ENCODE measurements at places on chromosomes 1 and 21. TPM values are rescaled to one million over a fixed set of nuclear protein-coding genes. Genes with fewer than 3 reads are reported as not detected.
A peak's percentile ranks its signal among the peaks of the same experiment; 100 is the strongest.

INKA2 gene
- polyA plus RNA-seq, result 2.3 TPM

RAB13 gene
- polyA plus RNA-seq, result 190 TPM

FCN3 gene
- 2.5 TPM for polyA plus RNA-seq

NPHS2 gene
- not detected for polyA plus RNA-seq

CYP2J2 gene
- polyA plus RNA-seq, result 0.18 TPM

S100A12 gene
- 0.80 TPM for polyA plus RNA-seq

LCE3D gene
- polyA plus RNA-seq, result not detected

SEC16B gene
- 2.9 TPM for polyA plus RNA-seq

CDC42BPA gene
- polyA plus RNA-seq, result 11.1 TPM

KLHL20 gene
- 15.6 TPM for polyA plus RNA-seq

DNA sequence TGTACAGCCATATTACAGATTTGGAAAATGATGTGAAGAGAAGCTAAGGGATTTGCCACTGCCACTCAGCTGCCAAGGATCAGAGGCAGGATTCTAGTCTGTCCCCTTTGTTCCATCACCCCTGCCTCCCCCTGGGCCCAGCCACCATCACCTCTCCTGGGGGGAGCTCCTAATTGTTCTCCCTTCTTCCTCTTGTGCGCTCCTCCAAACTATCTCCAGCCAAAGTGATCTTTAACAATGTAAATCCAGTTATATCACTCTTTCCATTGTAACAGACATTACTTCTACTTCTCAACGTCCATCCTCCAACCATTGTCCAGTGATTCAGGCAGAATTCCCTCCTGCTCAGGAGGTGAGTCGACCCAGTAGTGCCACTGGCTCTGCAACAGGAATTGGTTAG, 164.1 kb downstream of the PLPP3 start:
- no peaks in the 10 kb centered on the region for H3K36me3 ChIP-seq
- no peak for DNase-seq
- no peaks in the 10 kb centered on the region for H3K27me3 ChIP-seq

- H3K27ac ChIP-seq, result no peak overlapping the region
- H3K4me3 ChIP-seq, result no peak overlapping the region
- H3K4me1 ChIP-seq, result no peaks in the 10 kb centered on the region
- DNase-seq, result no peak
Observed at GRCh38 chr1:31891280-31891679, 46.9 kb downstream of the PTP4A2 start.

- H3K36me3 ChIP-seq, result no peaks in the 10 kb centered on the region
- DNase-seq, result no peak
- no peaks in the 10 kb centered on the region for H3K27me3 ChIP-seq
- H3K27ac ChIP-seq, result no peak overlapping the region
- no peaks in the 10 kb centered on the region for H3K4me1 ChIP-seq
Observed at GRCh38 chr1:49306507-49307070, 529.9 kb upstream of the BEND5 start.

- H3K4me3 ChIP-seq, result no peak overlapping the region
- DNase-seq, result no peak
- H3K27me3 ChIP-seq, result no peaks in the 10 kb centered on the region
Observed at GRCh38 chr1:234915924-234916675, 212.5 kb downstream of the TOMM20 start.

GRCh38 chr1:107439567-107439966, 298.7 kb downstream of the NTNG1 start:
- DNase-seq, result no peak
- H3K4me1 ChIP-seq, result no peaks in the 10 kb centered on the region
- H3K4me3 ChIP-seq, result no peak overlapping the region
- H3K36me3 ChIP-seq, result no peaks in the 10 kb centered on the region
- H3K27me3 ChIP-seq, result no peaks in the 10 kb centered on the region
- no peak overlapping the region for H3K27ac ChIP-seq

DNA sequence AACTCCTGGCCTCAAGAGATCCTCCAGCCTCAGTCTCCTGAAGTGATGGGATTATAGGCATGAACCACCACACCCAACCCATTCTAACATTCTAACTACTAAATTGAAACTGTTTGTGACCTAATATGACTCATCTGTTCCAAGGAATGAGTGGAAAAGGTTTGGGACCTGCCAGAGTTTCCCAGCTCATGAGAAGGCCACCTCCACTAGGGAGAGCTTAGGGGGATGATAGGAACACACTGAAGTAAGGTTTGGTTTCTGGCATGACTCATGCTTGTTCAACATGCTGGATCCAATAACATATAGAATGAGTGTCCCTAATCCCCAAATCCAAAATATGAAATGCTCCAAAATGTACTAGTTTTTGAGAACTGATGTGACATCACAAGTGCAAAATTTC, 18.9 kb upstream of the SCAF4 start:
- H3K27ac ChIP-seq, result no peak overlapping the region
- H3K36me3 ChIP-seq, result no peaks in the 10 kb centered on the region
- H3K27me3 ChIP-seq, result no peaks in the 10 kb centered on the region

- H3K4me1 ChIP-seq, result no peaks in the 10 kb centered on the region
- no peaks in the 10 kb centered on the region for H3K27me3 ChIP-seq
- H3K27ac ChIP-seq, result no peak overlapping the region
- no peak for DNase-seq
- no peak overlapping the region for H3K4me3 ChIP-seq
Observed at GRCh38 chr1:34268311-34268954, 91.7 kb downstream of the C1orf94 start.

GRCh38 chr1:111948209-111949171, 41.0 kb downstream of the KCND3 start:
- no peak overlapping the region for H3K4me3 ChIP-seq
- H3K4me1 ChIP-seq, result no peaks in the 10 kb centered on the region
- no peaks in the 10 kb centered on the region for H3K27me3 ChIP-seq
- no peaks in the 10 kb centered on the region for H3K36me3 ChIP-seq

GRCh38 chr1:205512059-205513045, 7.9 kb downstream of the CDK18 start:
- no peaks in the 10 kb centered on the region for H3K36me3 ChIP-seq
- H3K4me1 ChIP-seq, result peaks cover 8% of the 10 kb centered on the region
- no peaks in the 10 kb centered on the region for H3K27me3 ChIP-seq

GRCh38 chr21:45126204-45126626, 51.8 kb downstream of the ADARB1 start:
- no peak for DNase-seq
- no peak overlapping the region for H3K27ac ChIP-seq
- no peak overlapping the region for H3K4me3 ChIP-seq
- H3K36me3 ChIP-seq, result no peaks in the 10 kb centered on the region
- no peaks in the 10 kb centered on the region for H3K27me3 ChIP-seq
- peaks cover 11% of the 10 kb centered on the region for H3K4me1 ChIP-seq

- H3K4me3 ChIP-seq, result no peak overlapping the region
- no peak for DNase-seq
- no peaks in the 10 kb centered on the region for H3K27me3 ChIP-seq
- H3K4me1 ChIP-seq, result peaks cover 20% of the 10 kb centered on the region
- H3K27ac ChIP-seq, result peak overlapping the region; percentile 82
- H3K36me3 ChIP-seq, result no peaks in the 10 kb centered on the region
Observed at GRCh38 chr1:182145441-182145840, 83.9 kb upstream of the ZNF648 start.

GRCh38 chr1:172533513-172534151, 682 bp downstream of the SUCO start:
- peaks cover 4% of the 10 kb centered on the region for H3K4me1 ChIP-seq
- peak overlapping the region; percentile 98 for H3K4me3 ChIP-seq
- H3K27me3 ChIP-seq, result no peaks in the 10 kb centered on the region
- H3K27ac ChIP-seq, result peak overlapping the region; percentile 95
- peak; percentile 36 for DNase-seq

DNA sequence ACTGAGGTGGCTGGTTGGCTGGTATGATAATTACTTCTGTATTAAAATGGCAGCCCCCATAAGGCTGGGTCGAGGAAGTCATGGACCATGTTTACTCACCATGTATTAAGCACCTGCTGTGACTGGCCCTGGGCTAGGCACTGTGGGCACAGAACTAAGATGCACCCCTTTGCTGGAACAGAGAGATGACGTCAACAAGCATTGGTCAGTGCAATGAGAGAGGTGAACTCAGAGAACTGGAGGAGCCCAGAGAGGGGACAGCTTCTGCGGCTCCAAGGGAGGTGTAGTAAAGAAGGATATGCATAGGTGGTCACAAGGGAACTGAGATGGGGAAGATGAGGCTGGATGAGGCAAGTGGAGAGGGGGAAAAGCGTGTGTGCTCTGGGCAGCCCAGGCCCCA, 88.7 kb downstream of the KAZN start:
- no peak overlapping the region for H3K27ac ChIP-seq
- H3K4me3 ChIP-seq, result no peak overlapping the region
- DNase-seq, result no peak
- no peaks in the 10 kb centered on the region for H3K36me3 ChIP-seq
- no peaks in the 10 kb centered on the region for H3K4me1 ChIP-seq
- H3K27me3 ChIP-seq, result no peaks in the 10 kb centered on the region

DNA sequence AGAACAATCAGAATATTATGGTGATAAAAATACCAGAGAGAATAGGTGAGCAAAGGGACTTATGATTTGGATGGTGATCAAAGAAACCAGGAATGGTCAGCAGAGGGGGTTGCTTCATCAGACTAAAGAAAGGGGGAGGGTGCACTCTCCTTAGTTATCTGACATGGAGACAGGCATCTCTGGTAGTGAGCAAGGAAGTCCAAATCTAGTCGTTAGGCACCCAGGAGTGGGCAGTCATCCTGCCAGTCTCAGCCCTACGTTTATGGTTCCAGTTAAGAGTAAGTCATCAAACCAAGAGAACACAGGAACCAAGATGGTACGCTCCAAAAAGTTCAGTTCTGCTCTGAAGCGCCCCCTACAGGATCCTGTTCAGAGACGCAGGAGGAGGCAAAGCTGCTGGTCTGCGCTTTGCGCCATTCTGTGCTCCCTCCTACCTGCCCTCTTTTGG, 28.6 kb downstream of the EBNA1BP2 start:
- H3K27me3 ChIP-seq, result no peaks in the 10 kb centered on the region
- DNase-seq, result no peak
- no peaks in the 10 kb centered on the region for H3K36me3 ChIP-seq
- H3K27ac ChIP-seq, result no peak overlapping the region

- H3K27me3 ChIP-seq, result no peaks in the 10 kb centered on the region
- H3K36me3 ChIP-seq, result no peaks in the 10 kb centered on the region
- no peak overlapping the region for H3K4me3 ChIP-seq
- H3K27ac ChIP-seq, result no peak overlapping the region
- DNase-seq, result no peak
Observed at GRCh38 chr1:115065021-115065420, 24.3 kb downstream of the TSPAN2 start.

- no peak overlapping the region for H3K4me3 ChIP-seq
- no peak overlapping the region for H3K27ac ChIP-seq
- no peaks in the 10 kb centered on the region for H3K36me3 ChIP-seq
- DNase-seq, result peak; percentile 50
Observed at GRCh38 chr1:235583511-235584001, 66.0 kb downstream of the GNG4 start.

DNA sequence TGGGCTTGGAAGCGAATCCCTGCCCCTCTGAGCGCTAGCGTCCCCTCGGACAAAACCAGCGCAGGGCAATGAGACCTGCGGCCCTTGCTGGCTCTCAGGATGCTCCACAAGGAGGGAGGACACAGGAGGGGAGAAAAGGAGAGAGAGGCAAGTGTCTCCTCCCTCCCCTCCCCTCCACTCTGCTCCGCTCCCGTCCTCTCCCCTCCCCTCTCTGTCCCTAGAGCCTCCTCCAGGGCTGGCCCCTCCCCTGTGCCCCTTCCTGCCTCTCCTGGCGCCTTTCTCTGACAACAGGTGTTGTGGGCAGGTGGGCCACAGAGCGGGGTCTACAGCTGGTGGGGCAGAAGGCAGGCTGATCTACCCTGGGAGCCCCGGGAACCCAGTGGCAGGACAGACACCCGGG, 35.2 kb downstream of the TP73 start:
- H3K27me3 ChIP-seq, result no peaks in the 10 kb centered on the region
- no peak for DNase-seq
- no peak overlapping the region for H3K4me3 ChIP-seq
- no peaks in the 10 kb centered on the region for H3K36me3 ChIP-seq
- H3K27ac ChIP-seq, result no peak overlapping the region
- peaks cover 1% of the 10 kb centered on the region for H3K4me1 ChIP-seq

GRCh38 chr1:15975358-15975804, 520 bp downstream of the ZBTB17 start:
- H3K36me3 ChIP-seq, result no peaks in the 10 kb centered on the region
- H3K27me3 ChIP-seq, result no peaks in the 10 kb centered on the region
- DNase-seq, result no peak
- peak overlapping the region; percentile 91 for H3K4me3 ChIP-seq

DNA sequence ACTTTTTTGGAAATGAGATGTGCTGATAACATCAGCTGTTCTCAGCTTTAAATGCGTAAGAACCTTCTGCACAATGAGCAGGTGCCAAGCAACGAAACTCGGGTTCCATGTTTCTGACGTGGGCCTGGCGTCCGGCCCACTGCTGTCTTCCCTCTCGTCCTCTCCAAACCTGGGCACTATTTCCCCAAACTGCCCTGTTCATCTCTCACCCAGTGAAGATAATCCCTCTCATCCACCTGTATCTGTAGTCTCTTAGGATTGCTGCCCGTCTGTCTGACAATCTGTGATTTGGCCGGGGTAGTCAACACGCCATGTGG, 50.1 kb upstream of the CNTN2 start:
- no peaks in the 10 kb centered on the region for H3K27me3 ChIP-seq
- no peaks in the 10 kb centered on the region for H3K36me3 ChIP-seq
- H3K4me3 ChIP-seq, result no peak overlapping the region
- DNase-seq, result no peak

DNA sequence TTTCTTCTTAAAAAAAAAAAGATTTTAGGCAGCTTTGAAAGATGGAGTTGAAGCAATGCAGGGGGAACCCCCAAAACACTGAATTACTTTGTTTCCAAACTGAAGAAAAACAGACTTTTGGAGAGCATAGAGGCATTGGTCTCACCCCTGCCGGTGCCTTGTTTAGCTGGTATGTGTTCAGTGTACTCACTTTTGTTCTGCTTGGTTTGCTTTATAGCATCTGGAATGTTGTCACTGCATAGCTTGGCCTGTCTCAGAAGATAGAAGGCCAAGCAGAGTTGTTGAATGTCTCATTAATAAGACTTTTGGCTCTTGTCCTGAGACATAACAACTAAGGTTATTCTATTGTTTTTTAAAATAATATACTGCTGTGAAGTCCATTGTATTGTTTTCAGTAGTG, 6.9 kb downstream of the THRAP3 start:
- no peaks in the 10 kb centered on the region for H3K27me3 ChIP-seq
- no peak overlapping the region for H3K27ac ChIP-seq
- H3K4me1 ChIP-seq, result peaks cover 5% of the 10 kb centered on the region
- H3K36me3 ChIP-seq, result no peaks in the 10 kb centered on the region
- DNase-seq, result no peak

- H3K27me3 ChIP-seq, result no peaks in the 10 kb centered on the region
- no peak overlapping the region for H3K27ac ChIP-seq
- peaks cover 1% of the 10 kb centered on the region for H3K4me1 ChIP-seq
- H3K4me3 ChIP-seq, result no peak overlapping the region
- no peak for DNase-seq
Observed at GRCh38 chr21:43913928-43914327, 48.9 kb downstream of the AGPAT3 start.
